ENCODE measurements at places on chromosomes 3 and 15.

DNA sequence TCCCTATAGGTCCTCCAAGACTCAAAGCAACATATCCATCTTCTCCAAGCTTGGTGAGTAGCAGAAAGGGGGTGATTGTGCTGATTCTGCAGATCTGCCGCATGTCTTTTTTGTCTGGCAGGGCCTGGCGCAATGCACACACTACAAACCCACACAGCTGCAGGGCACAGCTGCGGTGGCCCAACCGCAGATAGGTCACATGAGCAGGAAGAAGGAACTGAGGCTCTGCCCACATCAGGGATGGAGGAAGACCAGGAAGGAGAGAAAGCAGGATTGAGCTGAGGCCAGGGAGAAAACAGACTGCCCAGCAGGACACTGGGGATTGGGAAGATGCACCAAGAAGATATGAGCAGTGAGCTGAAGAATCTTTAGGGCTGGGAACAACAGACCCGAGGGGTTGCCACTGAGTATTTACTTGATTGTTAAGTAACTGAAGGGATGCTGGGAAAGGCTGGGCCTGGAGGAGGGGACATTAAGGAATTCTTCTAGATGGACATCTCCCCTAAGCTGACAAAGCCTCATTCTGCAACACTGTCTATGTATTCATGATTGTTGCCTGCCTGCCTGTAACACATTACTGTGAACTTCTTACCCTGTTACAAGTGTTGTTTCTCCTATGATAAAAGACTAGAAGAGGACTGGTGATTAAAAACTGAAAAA lies 126.7 kb downstream of the MYLK start:
- DNase-seq, result no peak

DNA sequence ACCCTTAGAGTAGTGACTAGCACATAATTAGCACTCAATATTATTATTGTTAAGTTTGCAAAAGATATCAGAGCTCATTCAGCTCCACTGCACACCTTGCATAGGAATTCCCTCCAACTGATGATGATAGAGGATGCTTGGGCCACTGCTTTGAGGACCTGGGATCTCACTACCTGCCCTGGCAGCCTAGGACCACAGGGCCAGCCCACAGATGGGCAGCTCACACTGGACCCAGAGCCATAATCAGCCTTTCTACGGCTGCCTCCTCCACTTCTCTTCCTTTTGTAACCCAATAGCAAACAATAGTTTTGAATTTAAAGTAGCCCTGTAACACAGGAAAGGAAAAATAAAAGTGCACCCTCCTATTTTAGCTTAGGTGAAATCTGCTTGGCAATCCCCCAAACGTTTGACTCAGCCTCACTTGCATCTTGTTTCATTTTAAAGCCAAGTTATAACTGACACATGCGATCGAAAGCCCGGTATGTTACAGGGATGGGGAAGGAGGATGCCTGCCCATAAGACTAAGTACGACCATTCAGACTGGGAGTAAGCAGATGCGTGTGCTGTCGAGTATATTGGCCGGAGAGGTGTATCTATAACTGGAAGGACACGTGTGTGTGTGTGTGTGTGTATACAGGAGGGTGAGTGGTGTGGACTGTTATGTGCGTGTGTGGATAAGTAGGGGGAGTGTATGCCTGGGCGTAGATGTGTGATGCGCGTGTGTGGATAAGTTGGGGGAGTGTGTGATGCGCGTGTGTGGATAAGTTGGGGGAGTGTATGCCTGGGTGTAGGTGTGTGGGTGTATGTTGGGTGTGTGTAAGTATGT lies 65.9 kb downstream of the CPN2 start:
- DNase-seq, result no peak

- DNase-seq, result no peak
Measured at GRCh38 chr3:10645800-10646199, 140.4 kb upstream of the ATP2B2 start.

GRCh38 chr15:81916451-81916850 lies 129.4 kb downstream of the MEX3B start:
- no peak for DNase-seq
